ENCODE measurements at places on chromosomes 7 and 10. TPM values are rescaled to one million over a fixed set of nuclear protein-coding genes. Genes with fewer than 3 reads are reported as not detected.

The MYL10 gene
- total RNA-seq, result not detected

The NEUROD6 gene
- 8.0 TPM for total RNA-seq

The TWIST1 gene
- 19.9 TPM for total RNA-seq

The LRRTM3 gene
- 28.6 TPM for total RNA-seq

The ARHGEF5 gene
- total RNA-seq, result 2.2 TPM

The TMEM273 gene
- 10.9 TPM for total RNA-seq

The SCRN1 gene
- 144 TPM for total RNA-seq

- no peak overlapping the region for H3K27ac ChIP-seq
- no peak for DNase-seq
- no peaks in the 10 kb centered on the region for H3K4me1 ChIP-seq
- no peaks in the 10 kb centered on the region for H3K27me3 ChIP-seq
- no peak overlapping the region for H3K4me3 ChIP-seq
- H3K36me3 ChIP-seq, result no peaks in the 10 kb centered on the region
Observed at GRCh38 chr10:17850501-17850900, 41.4 kb downstream of the MRC1 start.

- peak; percentile 73 for DNase-seq
- H3K36me3 ChIP-seq, result no peaks in the 10 kb centered on the region
- no peaks in the 10 kb centered on the region for H3K27me3 ChIP-seq
- no peak overlapping the region for H3K27ac ChIP-seq
- H3K4me1 ChIP-seq, result no peaks in the 10 kb centered on the region
- peak overlapping the region; percentile 50 for H3K4me3 ChIP-seq
Observed at GRCh38 chr10:7872041-7872442, 53.7 kb downstream of the TAF3 start.

DNA sequence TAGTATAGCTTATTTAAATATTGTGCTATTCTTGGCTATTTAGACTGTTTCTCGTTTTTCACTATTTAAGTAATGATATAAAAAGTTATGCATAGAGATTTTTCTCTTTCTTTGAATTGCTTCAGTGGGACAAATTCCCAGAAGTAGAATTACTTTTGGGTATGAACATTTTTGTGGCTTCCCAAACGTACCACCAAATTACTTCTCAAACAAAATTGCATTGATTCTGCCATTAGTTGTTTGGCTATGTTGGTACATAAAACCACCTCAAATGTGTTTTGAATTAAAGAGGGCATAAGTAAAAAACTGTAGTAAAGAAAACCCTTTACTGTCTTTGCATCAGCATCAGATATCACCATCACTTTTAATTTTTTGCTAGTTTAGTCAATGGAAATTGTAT lies 31.0 kb downstream of the AKR1B1 start:
- DNase-seq, result no peak
- H3K36me3 ChIP-seq, result no peaks in the 10 kb centered on the region
- no peak overlapping the region for H3K27ac ChIP-seq

DNA sequence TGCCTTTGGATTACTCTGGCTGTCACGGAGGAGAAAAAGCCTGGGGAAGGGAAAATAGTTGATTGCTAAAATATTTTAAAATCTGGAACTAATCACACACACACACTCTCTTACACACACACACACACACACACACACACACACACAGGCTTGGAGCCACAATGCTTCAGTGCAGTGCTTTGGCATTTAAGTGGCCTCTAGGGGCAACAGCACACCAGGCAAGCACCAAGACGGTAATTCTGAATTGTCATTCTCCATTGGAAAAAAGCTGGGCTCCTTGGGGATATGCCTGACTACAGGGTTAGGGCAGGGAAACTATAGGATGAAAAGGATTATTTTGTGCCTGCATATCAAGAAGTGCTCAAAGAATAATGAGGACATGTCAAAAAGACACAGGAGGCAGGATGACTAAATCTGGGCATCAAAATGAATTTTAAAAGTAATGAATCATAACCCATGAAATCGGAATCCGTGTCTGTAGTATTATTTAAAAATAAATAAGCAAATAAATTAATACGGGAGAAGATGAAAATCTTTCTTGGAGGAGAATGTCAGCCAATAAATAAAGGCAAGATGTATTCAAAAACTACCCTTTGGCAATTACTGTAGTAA lies 30.4 kb upstream of the DDC start:
- no peak overlapping the region for H3K4me3 ChIP-seq
- no peak overlapping the region for H3K27ac ChIP-seq
- DNase-seq, result no peak
- H3K4me1 ChIP-seq, result peaks cover 5% of the 10 kb centered on the region
- peaks cover 22% of the 10 kb centered on the region for H3K36me3 ChIP-seq
- H3K27me3 ChIP-seq, result no peaks in the 10 kb centered on the region

DNA sequence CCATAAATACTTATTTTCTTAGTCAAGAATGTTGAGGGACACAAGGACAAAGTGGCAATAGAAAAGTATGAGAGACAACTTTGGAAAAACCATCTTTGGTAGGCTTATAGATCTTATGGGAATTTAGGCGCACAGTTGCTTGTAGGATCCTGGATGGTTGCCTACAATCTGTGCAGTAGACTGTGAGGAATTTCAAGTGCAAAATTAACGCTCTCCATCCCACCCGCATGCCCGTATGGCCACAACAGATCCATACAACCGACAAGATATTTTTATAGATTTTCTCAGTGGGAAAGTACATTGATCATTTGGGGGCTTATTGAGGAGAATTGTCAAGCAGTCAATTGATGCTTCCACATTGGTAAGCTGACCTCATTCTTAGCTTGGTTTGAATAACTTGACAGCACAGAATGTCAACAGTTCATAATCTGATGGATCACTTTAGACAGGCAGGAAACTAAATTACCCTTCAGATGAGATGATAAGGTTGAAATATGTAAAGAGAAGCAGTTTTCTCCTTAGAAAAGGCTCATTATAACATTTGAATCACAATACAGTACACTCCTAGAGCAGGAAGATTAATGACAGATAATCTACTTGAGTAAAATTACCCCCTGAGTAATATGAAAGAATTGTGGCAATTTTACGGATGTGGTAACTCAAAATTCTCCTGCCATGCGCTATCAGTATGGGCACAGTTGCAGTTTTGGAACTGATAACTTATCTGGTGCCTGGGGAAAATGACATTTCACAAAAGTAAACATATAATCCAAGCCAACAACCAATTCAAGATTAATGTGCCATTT lies 479.7 kb downstream of the KIF20B start:
- H3K27me3 ChIP-seq, result no peaks in the 10 kb centered on the region
- DNase-seq, result no peak
- no peaks in the 10 kb centered on the region for H3K36me3 ChIP-seq
- H3K27ac ChIP-seq, result no peak overlapping the region
- H3K4me1 ChIP-seq, result no peaks in the 10 kb centered on the region

DNA sequence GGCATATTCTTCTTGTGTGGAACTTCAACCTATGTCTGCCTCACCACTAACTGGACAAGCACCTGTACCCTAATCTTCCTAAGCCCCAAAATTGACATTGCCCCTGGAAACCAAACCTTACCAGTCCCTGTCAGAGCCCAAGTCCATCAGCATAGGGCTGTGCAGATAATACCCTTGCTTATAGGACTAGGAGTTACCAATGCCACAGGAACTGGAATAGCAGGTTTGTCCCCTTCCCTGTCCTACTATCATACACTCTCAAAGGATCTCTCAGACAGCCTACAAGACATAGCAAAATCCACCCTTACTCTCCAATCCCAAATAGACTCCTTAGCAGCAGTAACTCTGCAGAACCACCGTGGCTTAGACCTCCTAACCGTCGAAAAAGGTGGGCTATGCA lies 19.8 kb downstream of the ZNF107 start:
- H3K4me1 ChIP-seq, result no peaks in the 10 kb centered on the region
- no peak for DNase-seq
- no peaks in the 10 kb centered on the region for H3K27me3 ChIP-seq
- H3K4me3 ChIP-seq, result no peak overlapping the region

DNA sequence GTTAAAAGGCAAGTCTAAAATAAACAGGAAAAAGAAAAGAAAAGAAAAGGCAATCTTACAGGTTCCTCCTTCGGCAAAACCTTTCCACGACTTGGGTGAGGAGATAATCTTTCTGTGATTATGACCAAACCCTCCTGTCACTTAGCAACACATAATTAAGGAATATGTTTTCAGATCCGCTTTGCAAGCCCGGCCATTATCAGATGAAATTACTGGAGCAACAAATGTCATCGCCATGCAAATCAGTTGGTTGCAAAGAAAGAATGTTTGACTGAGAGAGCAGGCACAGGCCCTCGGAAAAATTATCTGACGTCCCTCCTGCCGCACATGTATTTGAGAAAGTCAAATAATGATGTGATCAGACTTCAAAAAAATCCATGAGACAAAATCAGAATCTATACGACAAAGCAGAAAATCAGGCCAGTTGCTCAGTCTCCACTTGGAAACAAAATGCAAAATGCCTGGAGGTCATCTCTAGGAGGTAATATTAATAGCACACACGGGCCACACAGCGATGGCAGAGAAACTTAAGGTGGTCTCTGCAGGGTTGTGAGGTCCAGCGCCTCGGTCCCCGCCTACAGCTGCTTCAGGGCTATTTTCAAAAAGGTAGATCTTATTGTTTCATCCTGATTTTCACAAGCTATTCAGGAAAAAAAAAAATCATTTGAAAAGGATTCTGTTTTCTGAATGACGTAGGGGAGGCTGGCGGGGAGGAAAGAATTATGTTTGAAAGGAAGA lies 82.7 kb downstream of the ZRANB1 start:
- H3K27me3 ChIP-seq, result no peaks in the 10 kb centered on the region
- H3K27ac ChIP-seq, result peak overlapping the region; percentile 57
- H3K4me3 ChIP-seq, result no peak overlapping the region
- DNase-seq, result no peak
- H3K4me1 ChIP-seq, result peaks cover 64% of the 10 kb centered on the region

DNA sequence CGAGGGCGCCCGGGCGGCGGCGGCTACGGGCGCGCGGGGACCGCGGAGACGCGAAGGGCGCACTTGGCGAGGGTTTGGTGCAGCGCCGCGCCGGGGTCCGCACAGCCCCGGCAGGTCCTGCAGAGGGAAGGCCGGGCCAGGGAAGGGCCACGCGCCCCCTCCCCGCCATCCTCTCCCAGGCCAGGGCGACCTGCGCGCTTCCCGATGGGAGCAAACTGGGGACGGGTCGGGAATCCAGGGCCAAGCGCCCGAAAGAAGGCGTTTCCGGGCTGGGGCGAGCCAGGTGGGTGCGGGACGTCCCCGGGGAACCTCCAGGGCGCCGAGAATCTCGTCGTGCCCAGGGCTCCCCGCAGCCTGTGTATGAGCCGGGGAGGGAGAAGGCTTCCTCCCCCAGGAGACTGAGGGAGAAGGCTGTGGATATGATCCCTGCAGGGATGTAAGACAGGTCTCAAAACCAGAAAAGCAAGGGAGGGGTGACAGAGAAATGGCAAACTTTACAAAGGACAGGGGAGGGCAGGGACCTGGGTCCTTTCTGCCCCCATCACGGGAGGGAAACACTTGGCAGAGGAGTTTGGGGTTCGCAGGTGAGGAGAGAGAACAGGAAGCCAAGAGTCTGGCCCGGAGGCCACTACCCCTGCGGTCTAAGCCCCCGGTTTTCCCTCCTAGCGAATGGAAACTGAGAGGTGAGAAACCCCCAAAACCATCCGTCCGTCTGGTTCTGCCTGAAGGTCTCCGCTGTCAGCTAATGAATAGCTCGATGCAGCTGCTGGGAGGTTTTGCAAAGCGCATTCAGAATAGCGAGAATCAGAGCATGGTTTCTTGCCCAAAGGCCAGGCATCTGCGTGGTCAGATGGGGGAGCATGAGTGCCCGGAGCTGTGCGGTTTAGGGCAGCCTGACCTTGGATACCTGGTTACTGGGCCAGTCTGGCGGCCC lies 674 bp downstream of the AMZ1 start:
- H3K4me1 ChIP-seq, result peaks cover 28% of the 10 kb centered on the region
- H3K27ac ChIP-seq, result peak overlapping the region; percentile 49
- no peaks in the 10 kb centered on the region for H3K36me3 ChIP-seq
- peaks cover 25% of the 10 kb centered on the region for H3K27me3 ChIP-seq

- no peak overlapping the region for H3K27ac ChIP-seq
- H3K4me3 ChIP-seq, result no peak overlapping the region
- no peaks in the 10 kb centered on the region for H3K36me3 ChIP-seq
- no peaks in the 10 kb centered on the region for H3K4me1 ChIP-seq
- no peak for DNase-seq
Observed at GRCh38 chr10:96299383-96299782, 4.9 kb upstream of the DNTT start.

GRCh38 chr10:76119515-76119914 lies 688.1 kb downstream of the LRMDA start:
- DNase-seq, result no peak
- no peaks in the 10 kb centered on the region for H3K4me1 ChIP-seq
- no peaks in the 10 kb centered on the region for H3K36me3 ChIP-seq
- no peak overlapping the region for H3K4me3 ChIP-seq

GRCh38 chr10:13337128-13337826 lies 10.8 kb downstream of the SEPHS1 start:
- DNase-seq, result no peak
- no peak overlapping the region for H3K4me3 ChIP-seq
- H3K27ac ChIP-seq, result no peak overlapping the region
- no peaks in the 10 kb centered on the region for H3K27me3 ChIP-seq
- H3K4me1 ChIP-seq, result no peaks in the 10 kb centered on the region

DNA sequence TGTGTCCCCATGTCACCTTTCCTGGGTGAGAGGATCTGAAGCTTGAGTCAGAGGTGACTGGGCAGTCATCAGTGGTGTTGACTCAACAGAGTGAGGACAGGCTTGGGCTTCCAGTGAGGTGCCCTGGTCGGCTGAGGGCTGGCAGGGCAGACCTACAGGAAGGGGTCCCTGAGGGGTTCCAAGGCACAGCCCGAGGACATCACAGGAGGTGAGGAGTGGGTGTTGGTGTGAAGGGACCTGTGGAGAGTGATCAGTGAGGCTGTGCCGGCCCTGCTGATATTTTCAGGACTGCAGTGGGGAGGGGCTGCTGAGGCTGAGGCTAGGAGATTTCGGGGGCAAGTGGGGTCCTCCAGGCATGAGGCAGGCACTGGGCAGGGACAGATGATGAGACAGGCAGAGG lies 545.5 kb downstream of the TCERG1L start:
- H3K4me3 ChIP-seq, result no peak overlapping the region
- H3K4me1 ChIP-seq, result no peaks in the 10 kb centered on the region
- H3K36me3 ChIP-seq, result no peaks in the 10 kb centered on the region
- no peaks in the 10 kb centered on the region for H3K27me3 ChIP-seq
- H3K27ac ChIP-seq, result no peak overlapping the region
